ENCODE measurements at places on chromosomes 1 and 21.

GRCh38 chr1:212235857-212236256 is 49.4 kb upstream of the PPP2R5A start:
- DNase-seq, result no peak

DNA sequence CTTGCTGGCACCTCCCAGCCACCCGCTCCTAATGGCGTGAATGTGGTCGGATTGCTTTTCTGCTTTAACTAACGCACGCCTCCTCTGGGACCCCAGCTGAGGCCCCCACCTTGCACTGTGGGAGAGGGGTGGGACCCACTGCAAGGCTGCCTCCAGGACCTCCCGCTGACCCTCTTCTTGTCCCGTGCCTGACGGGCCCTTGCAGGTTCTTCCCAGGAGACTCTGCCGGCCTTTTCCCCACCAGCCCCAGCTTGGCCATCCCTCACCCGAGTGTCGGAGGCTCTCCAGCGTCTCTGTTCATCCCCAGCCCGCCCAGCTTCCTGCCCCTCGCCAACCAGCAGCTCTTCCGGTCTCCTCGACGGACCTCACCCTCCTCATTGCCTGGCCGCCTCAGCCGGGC is 18.6 kb downstream of the TMEM201 start:
- no peak for DNase-seq

DNA sequence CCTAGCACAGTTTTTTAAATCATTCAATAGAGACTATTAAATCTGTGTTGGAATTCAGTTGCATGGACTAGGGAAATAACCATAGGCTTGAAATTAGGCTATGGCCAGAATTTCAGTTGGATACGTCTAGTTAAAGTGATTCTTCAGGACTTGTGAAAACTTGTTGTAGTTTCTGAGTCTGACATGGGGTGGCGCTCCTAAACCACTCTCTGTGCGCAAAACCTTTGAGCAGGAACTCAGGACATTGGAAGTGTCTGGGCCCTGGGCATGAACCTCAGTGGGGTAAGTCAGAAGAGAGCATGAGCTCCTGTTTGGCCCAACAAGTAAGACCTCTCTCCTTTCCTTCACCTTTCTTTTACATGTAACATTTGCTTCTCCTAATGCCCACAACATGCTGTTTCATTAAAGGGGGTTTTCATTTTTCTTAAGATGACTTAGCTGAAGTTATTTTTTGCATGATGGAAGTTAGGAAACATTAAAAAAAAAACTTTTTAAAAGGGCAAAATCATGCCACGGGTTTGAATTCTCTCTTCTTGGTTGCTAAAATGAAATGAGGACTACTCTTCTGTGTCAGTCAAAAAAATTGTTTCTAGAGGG is 17.1 kb upstream of the CCDC190 start:
- DNase-seq, result peak; percentile 85

- no peak for DNase-seq
Observed at GRCh38 chr1:214101246-214101645, 113.5 kb downstream of the PROX1 start.

DNA sequence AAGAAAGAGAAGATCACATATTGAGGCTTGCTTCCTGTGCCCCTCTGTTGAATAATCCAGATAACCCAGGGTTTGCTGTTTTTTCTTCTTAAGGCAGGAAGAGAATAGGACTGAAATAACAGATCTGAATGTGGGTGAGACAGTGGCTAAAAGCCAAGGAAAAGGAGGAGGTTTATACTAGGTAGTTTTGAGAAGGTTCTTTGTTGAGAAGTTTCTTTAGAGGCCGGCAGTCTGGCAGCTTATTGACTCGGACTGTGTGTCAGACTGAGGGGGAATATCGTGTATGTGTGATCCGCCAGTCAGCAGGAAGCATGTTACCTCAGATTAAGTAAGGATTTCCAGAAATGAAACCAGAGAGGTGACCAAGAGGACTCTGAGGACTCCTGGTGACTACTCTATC is 119.8 kb downstream of the PLA2G4A start:
- no peak for DNase-seq

DNA sequence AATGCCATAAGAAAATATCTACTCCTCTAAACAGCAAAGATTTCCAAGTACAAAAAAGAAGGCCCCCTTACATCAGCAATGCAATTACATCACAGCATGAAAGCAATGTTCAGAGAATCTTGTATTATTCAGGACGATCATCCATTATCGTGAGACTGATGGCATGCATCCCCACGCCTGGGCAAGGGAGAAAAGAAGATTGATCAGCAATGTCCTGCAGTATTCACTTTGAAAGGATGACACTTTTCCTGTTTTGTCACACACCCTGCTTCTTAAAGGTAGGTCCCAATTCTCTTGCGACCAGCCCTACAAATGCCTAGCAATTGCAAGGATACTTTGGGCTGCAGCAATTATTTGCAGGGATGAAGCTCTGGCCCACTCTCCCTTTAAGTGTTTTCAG is 108.7 kb downstream of the TOMM20 start:
- DNase-seq, result no peak

- no peak for DNase-seq
Observed at GRCh38 chr1:10735563-10736305, 60.7 kb downstream of the CASZ1 start.

- no peak for DNase-seq
Observed at GRCh38 chr1:26274801-26275425, 5.0 kb upstream of the SH3BGRL3 start.

DNA sequence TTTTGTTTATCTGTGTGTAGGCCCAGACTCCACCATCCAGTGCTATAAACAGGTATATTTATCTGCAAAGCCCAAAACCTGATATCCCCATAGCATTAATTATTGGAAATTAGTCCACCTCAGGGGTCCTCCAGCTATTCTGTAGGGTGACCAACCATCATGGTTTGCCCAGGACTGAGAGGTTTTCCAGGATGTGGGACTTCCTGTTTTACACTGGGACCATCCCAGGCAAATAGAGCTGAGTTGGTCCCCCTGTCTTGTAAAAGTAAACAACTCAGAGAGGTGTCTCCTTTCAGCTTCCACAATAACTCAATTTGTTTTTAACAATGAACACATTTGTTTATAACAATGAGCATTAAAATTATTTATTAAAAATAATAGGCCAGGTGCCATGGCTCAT is 7.8 kb upstream of the CELA2B start:
- DNase-seq, result no peak

GRCh38 chr1:27391511-27392095 is 819 bp upstream of the GPR3 start:
- DNase-seq, result no peak

- peak; percentile 22 for DNase-seq
Observed at GRCh38 chr1:96329121-96329520, 392.5 kb upstream of the PTBP2 start.

- no peak for DNase-seq
Observed at GRCh38 chr1:84600796-84601195, 26.6 kb upstream of the CTBS start.

GRCh38 chr21:18155508-18156193 is 89.0 kb upstream of the CHODL start:
- DNase-seq, result no peak

DNA sequence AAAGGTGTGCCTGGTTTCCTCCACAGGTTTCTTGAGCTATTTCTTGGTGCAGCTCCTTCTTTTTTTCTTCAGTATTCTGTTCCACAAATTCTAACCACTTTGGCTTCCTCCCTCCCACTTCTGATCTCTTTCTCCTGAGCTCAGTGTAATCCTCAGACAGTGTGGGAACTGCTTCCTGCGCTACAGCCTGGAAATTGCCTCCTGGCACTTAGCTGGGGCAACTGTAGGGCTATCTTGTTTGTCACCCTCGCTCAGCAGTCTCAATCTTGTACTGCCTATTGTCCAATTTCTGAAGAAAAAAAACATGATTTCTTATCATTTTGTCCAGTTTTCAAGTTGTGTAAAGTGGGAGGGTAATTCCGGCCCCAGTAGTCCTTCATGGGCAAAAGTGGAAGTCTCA is 24.0 kb upstream of the GALNT2 start:
- no peak for DNase-seq

DNA sequence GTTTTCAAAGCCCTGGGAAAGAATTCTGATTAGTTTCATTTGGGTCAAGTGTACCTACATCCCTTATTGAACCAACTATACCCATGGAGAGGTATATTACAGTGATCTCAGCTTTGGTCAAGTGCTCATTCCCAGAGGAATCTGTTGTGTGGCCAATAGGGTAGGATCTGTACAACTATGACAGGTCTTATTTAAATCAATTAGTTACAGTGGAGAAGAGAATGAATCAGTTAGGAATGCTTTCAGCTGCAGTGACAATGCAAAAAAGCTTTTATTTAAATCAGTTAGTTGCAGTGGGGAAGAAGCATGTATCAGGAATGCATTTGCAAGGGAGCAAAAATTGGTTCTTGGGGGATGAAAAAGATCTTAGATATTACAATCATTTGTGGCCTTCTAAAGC is 119.0 kb downstream of the FGGY start:
- DNase-seq, result no peak

GRCh38 chr1:160637821-160638539 is 8.9 kb downstream of the SLAMF1 start:
- DNase-seq, result peak; percentile 2

- DNase-seq, result no peak
Observed at GRCh38 chr1:40818264-40818961, 34.8 kb downstream of the KCNQ4 start.

DNA sequence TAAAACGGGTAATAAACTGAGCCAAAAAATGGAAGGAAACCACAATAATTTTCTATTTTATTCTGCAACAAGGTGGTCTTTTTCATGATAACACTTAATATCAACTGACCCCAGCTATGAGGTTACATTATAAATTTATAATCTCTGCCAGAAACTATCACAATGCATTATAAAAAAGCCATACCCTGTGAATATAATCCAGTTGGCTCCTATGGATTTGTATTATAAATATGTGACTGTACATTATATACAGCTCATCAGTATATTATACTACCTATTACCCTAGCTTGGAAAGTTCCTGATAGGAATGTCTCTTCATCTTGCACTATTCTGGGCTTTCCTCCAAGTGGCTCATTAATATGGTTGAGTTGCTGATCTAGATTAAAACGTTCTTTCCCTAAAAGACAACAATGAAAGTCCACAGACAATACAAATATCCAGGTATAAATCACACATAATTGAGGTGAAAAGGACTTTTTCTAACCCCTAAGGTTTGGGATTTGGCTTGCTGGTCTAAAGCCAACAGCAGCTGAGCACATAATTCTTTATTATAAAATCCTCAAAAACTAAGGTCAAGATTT is 487.7 kb downstream of the TTLL7 start:
- DNase-seq, result no peak

- no peak for DNase-seq
Observed at GRCh38 chr1:58710190-58711085, 10.6 kb upstream of the MYSM1 start.

GRCh38 chr1:157574836-157575235 is 22.5 kb upstream of the FCRL5 start:
- no peak for DNase-seq

GRCh38 chr1:61782771-61783170 is 40.5 kb downstream of the PATJ start:
- DNase-seq, result no peak

DNA sequence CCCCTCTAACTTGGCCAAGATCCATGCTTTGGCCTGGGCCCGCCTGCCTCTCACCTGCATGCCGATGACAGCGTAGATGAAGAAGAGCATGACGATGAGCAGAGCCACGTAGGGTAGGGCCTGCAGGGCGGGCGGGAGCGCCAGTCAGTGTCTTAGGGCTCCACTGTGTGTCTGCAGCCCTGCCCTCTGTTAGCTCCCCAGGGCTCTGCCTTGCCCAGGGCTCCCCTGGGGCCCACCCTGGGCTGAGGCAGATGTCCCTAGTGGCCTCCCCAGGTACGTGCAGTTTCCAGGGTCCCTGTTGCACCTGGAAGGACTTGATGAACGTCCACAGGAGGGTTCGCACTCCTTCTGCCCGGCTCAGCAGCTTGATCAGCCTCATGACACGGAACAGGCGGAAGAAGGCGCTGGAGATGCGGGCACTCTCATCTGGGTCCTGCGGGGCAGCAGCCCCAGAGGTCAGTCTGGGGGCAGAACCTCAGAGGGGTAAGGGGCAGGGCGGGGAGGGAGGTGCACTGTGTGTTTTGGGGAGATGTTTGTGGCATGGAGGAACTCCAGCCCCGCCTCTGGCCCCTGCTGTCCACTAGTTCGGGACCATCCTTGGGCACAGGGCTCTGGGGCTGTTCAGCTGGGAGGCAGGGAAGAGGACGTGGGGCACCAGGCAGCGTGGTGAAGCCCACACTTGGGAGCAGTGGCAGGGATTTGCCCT is 29.8 kb upstream of the KIF21B start:
- no peak for DNase-seq

DNA sequence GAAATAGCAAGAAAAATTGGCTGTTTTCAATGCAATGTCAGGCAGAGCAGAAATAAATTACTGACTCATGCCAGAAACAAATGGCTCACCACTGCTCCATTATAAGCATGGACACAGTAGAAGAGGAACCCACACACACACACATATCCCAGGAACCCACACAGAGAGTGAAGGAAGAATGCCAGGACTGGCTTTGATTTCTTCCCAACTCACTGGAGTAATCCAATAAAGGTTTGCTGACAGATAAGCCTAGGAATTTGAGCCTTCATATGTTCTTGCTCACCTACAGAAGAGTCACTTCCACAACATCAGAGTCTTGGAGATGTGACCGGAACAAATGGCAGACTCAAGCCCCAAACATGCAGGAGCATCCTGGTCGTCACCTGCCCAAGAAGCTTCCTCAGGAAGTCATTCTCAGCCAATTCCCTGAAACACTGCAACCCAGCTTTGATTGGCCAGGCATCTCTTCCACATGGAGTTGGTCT is 2.2 kb downstream of the SH3BP5L start:
- DNase-seq, result no peak

- no peak for DNase-seq
Observed at GRCh38 chr1:203754455-203754864, 10.5 kb upstream of the LAX1 start.

DNA sequence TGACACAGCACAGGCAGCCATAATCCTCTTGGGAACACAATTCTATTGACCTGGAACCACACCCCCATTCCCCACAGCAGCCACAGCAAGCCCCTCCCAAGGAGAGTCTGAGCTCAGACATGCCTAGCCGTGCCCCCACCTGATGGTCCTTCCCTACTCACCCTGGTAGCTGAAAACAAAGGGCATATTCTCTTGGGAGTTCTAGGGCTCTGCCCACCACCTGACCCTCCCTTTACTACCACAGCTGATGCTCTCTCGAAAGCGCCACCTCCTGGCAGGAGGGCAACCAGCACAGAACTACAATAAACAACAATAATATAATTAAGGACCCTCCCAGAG is 184.8 kb upstream of the COA6 start:
- no peak for DNase-seq

GRCh38 chr21:35128536-35128935 is 79.4 kb upstream of the RUNX1 start:
- no peak for DNase-seq

GRCh38 chr1:1625824-1626206 is 6.2 kb upstream of the MMP23B start:
- DNase-seq, result no peak
